ENCODE measurements at places on chromosomes 2 and 18.

DNA sequence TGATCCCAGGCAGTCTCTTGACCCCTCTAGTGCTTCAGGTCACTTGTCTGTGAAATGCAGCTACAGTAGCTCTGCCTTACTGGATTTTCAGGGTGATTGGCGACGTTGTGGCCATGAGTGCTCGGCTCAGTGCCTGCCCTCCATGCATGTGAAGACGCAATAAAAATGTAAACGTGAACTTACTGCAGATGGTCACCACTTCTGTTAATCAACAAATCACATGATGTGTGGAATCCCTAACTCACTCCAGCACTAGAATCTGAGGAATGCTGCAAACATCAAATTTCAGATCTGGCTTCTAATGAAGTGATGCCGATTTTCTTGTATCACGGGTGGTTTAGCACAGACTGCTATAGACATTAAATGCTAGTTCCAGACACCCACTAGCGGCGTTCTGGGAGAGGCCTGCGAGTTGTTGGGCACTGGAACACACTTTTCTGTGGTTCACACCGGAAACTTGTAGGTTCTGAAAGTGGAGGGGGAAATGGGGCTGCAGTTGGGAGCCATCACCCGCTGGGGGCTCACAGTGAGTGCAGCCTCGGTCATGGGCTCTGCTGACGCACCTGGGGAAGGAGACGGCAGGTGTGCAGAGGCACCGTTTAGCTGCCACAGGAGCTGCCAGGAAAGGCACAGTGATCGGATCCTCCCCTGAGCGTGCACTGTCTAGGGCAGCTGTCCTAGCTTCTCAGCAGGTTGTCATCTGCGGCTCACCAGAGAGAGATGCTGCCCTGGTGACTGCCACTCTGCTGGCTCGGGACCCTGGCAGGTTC is 6.5 kb downstream of the CNDP1 start:
- no peak for DNase-seq

DNA sequence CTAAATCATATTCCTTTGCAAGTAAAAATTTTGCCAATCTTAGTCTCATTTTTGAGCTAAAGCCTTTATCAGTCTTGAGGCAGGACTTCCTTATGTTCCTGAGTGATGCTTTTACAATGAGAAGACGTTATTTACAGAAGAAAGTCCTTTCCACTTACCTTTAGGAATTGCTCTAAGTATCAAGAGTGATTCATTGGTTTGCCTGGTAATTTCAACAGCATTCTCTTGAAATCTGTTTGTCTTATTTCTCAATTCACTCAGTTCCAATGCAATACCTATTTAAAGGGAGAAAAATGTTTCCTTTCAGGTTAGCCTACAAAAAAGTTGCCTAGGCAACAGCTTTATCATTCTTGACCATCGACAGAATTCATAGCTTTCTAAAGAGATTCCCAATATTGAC is 137.2 kb downstream of the LAMA1 start:
- no peak for DNase-seq

DNA sequence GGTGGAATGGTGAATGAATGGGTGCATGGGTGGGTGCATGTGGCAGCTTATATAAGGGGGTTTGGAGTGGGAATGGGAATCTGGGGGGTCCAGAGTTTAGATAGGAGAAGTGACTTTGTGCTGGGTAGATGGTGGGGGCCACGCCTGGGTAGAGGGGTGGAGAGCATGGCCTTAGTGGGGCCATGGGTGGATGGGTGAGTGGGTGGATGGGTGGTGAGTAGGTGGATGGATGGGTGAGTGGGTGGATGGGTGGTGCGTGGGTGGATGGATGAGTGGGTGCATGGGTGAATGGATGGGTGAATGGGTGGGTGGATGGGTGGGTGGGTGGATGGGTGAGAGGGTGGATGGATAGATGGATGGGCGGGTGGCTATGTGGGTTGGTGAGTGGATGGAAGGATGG is 53.9 kb downstream of the MYO7B start:
- DNase-seq: no peak

- no peak for DNase-seq
Observed at GRCh38 chr2:1306687-1307516, 106.4 kb upstream of the TPO start.

DNA sequence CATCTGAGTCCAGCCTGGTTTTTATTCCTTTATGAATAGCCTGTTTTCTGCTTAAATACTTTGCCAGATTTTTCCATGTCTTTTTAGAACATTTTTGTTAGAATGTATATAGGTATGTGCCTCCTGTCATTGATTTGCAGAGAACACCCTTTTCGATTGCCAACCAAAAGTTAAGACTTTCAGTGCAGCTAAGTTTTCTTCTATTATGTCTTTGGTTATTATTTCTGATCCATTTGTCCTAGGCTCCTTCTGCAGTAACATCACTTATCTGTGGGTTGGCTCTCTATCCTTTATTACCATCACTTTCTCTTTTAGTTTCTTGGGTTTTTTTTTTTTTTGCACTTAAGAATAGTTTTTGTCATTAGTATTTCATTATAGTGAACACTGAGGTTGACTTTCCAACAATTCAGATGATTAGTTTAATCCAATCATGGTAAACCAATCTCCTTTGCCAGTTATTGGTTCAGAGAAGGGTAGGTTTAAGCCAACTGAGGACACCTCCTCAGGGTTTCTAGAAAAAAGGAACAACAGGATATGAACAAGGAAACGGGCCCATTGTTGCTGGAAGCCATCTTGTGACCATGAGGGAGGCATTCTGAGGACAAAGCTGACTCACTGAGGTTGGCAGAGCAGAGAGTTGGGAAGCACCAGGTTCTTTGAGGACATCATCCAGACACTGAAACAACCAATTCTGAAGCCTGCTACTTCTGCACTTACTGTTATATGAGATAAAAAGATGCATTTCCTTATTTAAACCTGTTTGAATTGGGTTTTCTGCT is 37.9 kb upstream of the GBX2 start:
- no peak for DNase-seq

- no peak for DNase-seq
Observed at GRCh38 chr2:207663870-207664545, 38.8 kb upstream of the METTL21A start.

DNA sequence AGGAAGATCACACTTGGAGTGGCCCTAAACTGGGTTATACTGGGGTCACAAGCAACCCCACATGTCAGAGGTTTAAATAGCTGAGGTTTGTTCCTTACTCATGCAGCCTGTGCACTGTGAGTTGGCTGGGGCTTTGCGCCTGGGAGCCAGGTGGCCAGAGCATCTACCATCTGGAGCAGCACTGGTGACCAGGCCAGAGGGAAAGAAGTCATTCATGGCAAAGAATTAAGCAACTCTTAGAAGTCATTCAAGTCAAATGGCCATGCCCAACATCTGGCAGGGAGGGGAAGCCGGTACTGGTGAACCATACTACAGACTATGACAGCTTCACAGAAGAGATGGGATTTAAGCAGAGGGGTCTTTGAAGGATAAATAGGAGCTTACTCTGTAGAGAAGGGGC is 90.7 kb downstream of the POLR1A start:
- no peak for DNase-seq

GRCh38 chr2:109513749-109514588 is 99.8 kb downstream of the SEPTIN10 start:
- DNase-seq: no peak
